Smooth muscle cell of bladder (primary cell): ENCODE measurements at places on chromosomes 3 and 15. TPM values are rescaled to one million over a fixed set of nuclear protein-coding genes. Genes with fewer than 3 reads are reported as not detected.

Gene FBXO40
- not detected in 2 replicates for total RNA-seq

Gene GPR15
- total RNA-seq, result not detected in 2 replicates

Gene CAPN3
- total RNA-seq, result 1.6 and 1.7 TPM in 2 replicates

Gene OR5K4
- not detected in 2 replicates for total RNA-seq

Gene IFRD2
- 36.8 and 46.9 TPM in 2 replicates for total RNA-seq

Gene PLA2G4E
- not detected in 2 replicates for total RNA-seq

Gene STRA6
- 4.8 and 8.5 TPM in 2 replicates for total RNA-seq

Gene DCBLD2
- total RNA-seq, result 78.8 and 126 TPM in 2 replicates

Gene AADACL2
- not detected in 2 replicates for total RNA-seq

Gene GP5
- total RNA-seq, result 0.09 and 0.14 TPM in 2 replicates

Gene HRH1
- total RNA-seq, result 29.0 and 37.0 TPM in 2 replicates

Gene SLC27A2
- 0.85 and 0.92 TPM in 2 replicates for total RNA-seq

Gene USP4
- 17.8 and 21.7 TPM in 2 replicates for total RNA-seq

Gene FBN1
- 857 and 873 TPM in 2 replicates for total RNA-seq

Gene LTK
- under 0.01 TPM in 1 of 2 replicates, not detected in the other for total RNA-seq

Gene THRB
- total RNA-seq, result 1.00 and 1.4 TPM in 2 replicates

Gene IMPG2
- 0.14 and 0.18 TPM in 2 replicates for total RNA-seq

Gene CHRM5
- total RNA-seq, result under 0.01 TPM in 2 replicates

Gene TNFSF10
- total RNA-seq, result 3.0 and 5.4 TPM in 2 replicates

Gene GRAMD2A
- 0.14 and 0.55 TPM in 2 replicates for total RNA-seq

Gene OXSM
- total RNA-seq, result 10.5 and 10.8 TPM in 2 replicates

Gene CLDN16
- total RNA-seq, result under 0.01 TPM in 1 of 2 replicates, not detected in the other

Gene CP
- total RNA-seq, result 1.1 and 1.8 TPM in 2 replicates

Gene NOP10
- 178 and 197 TPM in 2 replicates for total RNA-seq

Gene SH2D7
- total RNA-seq, result not detected in 2 replicates

Gene RGMA
- total RNA-seq, result 0.28 and 0.46 TPM in 2 replicates

Gene RETNLB
- total RNA-seq, result not detected in 2 replicates

Gene SKOR1
- total RNA-seq, result under 0.01 and 0.09 TPM in 2 replicates

Gene SNRPN
- 167 and 185 TPM in 2 replicates for total RNA-seq

Gene DNASE1L3
- total RNA-seq, result 0.18 TPM in 1 of 2 replicates, not detected in the other

Gene ZDHHC19
- total RNA-seq, result not detected in 2 replicates

Gene IQCH
- 3.2 and 3.3 TPM in 2 replicates for total RNA-seq

Gene PRR20G
- total RNA-seq, result not detected in 2 replicates
